ENCODE measurements at places on chromosomes 12 and 14.

DNA sequence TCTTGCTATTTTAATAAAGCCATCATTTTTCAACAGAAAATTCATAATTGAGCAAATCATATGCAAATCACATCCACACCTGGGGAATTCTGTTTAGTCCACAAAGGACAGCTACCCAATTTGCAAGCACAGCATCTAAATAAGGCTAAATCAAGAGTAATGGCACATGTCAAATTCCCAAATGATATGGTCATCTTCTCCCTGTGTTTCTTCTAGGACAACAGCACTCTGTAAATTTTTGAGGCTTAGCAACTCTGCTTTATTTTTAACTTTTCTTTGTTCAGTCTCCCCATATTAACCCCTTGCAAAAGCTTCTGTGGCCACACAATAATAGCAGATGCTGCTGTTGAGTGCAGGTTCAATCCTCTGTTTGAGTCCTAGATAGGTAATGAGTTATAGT lies 155.6 kb upstream of the DAAM1 start:
- H3K4me1 ChIP-seq, result peaks cover 3% of the 10 kb centered on the region
- peaks cover 12% of the 10 kb centered on the region for H3K27me3 ChIP-seq
- no peak overlapping the region for H3K27ac ChIP-seq
- H3K4me3 ChIP-seq, result no peak overlapping the region
- DNase-seq, result no peak
- H3K36me3 ChIP-seq, result no peaks in the 10 kb centered on the region

GRCh38 chr14:92553438-92553837 lies 39.9 kb downstream of the RIN3 start:
- no peak for DNase-seq
- no peak overlapping the region for H3K27ac ChIP-seq
- H3K4me3 ChIP-seq, result no peak overlapping the region
- peaks cover 4% of the 10 kb centered on the region for H3K27me3 ChIP-seq
- peaks cover 38% of the 10 kb centered on the region for H3K4me1 ChIP-seq

- H3K27me3 ChIP-seq, result no peaks in the 10 kb centered on the region
- DNase-seq, result no peak
- no peak overlapping the region for H3K27ac ChIP-seq
- H3K4me1 ChIP-seq, result no peaks in the 10 kb centered on the region
Measured at GRCh38 chr12:84421103-84421502, 491.5 kb downstream of the SLC6A15 start.

DNA sequence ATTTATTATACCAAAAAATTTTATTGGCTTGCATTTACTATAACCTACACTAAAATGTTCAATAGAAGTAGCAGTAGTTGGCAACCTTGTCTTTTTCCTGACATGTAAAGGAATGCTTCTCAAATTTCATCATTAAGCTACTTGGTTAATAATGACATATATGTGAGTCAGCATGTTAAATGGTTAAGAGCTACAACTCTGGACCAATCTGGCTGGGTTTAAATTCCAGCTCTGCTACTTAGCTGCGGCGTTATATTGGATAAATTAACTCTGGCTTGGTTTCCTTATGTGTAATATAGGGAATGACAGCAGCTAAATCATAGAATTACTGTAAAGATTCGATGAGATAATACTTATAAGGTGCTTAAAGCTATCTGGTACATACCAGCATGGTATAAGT lies 53.7 kb upstream of the OTOGL start:
- H3K27me3 ChIP-seq, result peaks cover under 1% of the 10 kb centered on the region
- no peak overlapping the region for H3K27ac ChIP-seq
- no peaks in the 10 kb centered on the region for H3K4me1 ChIP-seq
- DNase-seq, result no peak
- H3K4me3 ChIP-seq, result no peak overlapping the region
- no peaks in the 10 kb centered on the region for H3K36me3 ChIP-seq

DNA sequence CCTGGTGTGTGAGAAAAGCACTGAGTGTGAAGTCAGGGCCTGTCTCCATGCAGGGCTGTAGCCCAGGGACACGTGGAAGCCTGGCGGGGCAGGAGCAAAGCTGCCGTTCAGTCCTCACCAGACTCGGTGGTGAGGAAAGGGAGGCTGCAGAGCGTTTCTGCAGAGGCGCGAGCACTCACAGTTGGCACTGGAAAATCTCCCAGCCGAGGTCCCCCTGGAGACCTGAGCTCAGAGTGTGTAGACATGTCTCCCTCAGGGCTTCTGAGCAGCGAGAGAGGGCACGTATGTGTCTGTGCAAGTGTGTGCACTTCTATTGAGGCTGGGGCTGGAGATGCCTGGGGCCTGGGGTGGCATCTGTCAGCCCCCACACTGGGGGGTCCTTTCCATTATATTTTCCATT lies 11.0 kb upstream of the HHIPL1 start:
- H3K27ac ChIP-seq, result no peak overlapping the region
- H3K27me3 ChIP-seq, result peaks cover 4% of the 10 kb centered on the region
- DNase-seq, result no peak

GRCh38 chr12:46470036-46470627 lies 97.6 kb upstream of the SLC38A2 start:
- H3K27ac ChIP-seq, result peak overlapping the region; percentile 57
- peak; percentile 53 for DNase-seq
- no peaks in the 10 kb centered on the region for H3K36me3 ChIP-seq
- H3K27me3 ChIP-seq, result no peaks in the 10 kb centered on the region
- H3K4me3 ChIP-seq, result peak overlapping the region; percentile 45

DNA sequence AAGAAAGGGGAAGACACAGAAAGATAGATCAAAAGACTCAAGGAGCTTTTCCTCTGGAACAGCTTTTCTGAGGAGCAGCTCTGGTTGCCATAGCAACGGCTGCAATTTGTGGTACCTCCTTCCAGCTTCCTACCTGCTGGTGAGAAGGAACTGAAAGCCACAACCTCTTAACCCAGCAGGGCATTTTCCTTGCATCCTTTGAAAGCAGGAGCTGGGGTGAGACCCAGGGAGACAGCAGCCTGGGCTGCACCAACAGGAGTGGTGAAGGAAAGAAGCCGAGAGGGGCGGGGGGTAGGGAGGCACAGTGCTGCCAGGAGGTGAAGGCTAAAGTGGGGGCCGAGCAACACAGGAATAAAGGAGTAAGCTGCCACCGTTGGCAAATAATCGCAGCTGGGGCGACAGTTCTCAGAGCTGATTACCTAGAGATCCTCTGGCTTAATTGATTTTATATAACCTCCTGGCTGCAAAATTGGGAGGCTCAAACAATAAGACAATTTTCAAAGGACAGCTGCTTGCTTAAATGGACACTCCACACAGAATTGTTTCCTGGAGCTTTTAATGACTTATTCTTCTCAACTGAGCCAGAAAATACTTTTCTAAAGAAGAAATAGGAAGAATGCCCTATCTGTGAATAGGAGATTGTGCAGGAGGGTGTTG lies 129.4 kb downstream of the RPAP3 start:
- peaks cover 28% of the 10 kb centered on the region for H3K4me1 ChIP-seq
- no peak overlapping the region for H3K27ac ChIP-seq
- DNase-seq, result no peak

DNA sequence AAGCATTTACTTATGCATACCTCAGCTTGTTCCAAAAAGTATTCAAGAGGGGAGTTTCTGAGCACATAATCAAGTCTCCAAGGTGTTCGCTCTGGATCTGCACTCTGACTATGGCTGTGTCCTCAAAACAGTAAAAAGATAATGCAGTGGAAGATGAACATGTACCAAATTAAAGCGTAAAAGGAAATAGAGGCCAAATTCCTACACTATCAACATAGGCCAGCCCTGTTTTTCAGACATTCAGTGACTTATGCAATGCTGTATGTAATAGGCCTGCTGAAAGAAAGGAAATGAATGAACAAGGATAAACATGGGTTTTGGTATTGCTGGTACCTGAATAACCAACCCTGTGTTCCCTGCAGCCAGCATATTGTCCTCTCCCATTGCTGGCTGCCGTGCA lies 115.7 kb downstream of the SAMD4A start:
- H3K36me3 ChIP-seq, result no peaks in the 10 kb centered on the region
- peaks cover 3% of the 10 kb centered on the region for H3K4me1 ChIP-seq
- H3K27ac ChIP-seq, result no peak overlapping the region
- H3K27me3 ChIP-seq, result peaks cover 4% of the 10 kb centered on the region
- H3K4me3 ChIP-seq, result no peak overlapping the region

DNA sequence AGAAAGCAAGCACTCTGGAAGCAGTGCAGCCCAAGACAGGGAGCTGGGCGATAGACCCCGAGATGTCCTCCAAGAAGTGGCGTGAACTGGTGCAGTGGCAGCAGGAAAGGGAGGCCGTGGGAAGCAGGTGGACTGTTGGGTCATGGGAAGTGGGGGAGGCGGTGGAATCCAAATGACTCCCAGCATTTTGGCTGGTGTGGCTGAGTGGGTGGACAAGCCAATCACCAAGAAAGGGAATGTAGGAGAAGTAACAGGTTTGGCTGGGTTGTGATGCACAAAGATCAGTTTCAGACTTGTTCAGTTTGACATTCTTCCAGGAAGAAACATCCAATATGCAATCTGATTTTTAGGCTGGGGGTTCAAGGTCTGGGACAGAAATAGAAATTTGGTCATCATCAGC lies 46.0 kb upstream of the KTN1 start:
- peaks cover 2% of the 10 kb centered on the region for H3K36me3 ChIP-seq
- DNase-seq, result no peak
- H3K4me1 ChIP-seq, result peaks cover 2% of the 10 kb centered on the region
- H3K4me3 ChIP-seq, result no peak overlapping the region

- H3K27ac ChIP-seq, result no peak overlapping the region
- H3K36me3 ChIP-seq, result no peaks in the 10 kb centered on the region
- DNase-seq, result peak; percentile 23
Measured at GRCh38 chr14:35818346-35819115, 7.6 kb upstream of the BRMS1L start.

DNA sequence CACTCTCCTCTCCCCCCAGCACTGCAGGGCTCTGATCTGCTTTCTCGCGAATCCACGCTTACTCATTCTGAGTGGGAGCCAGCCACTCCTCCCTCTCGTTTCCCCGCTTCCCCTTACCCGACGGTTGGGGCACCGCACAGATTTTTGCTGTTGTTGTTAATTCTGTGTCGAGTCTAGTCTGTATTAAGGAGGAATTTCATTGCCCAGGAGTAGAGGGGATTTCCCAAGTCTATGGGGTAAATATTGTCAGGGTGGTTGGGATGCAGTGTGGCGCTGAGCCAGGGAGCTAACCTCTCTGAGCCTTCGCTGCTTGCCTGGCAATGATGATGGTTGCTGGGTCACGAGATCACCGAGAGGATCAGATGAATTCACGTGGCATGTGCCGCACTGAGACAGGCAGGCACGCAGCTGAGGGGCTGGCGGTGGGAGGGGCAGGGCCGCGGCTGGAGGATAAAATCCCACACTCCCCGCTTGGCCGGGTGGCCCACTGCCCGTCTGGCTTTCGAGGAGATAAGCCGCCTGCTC lies 18.5 kb downstream of the NCOR2 start:
- H3K36me3 ChIP-seq, result no peaks in the 10 kb centered on the region
- peaks cover 87% of the 10 kb centered on the region for H3K4me1 ChIP-seq
- H3K27ac ChIP-seq, result no peak overlapping the region
- no peak overlapping the region for H3K4me3 ChIP-seq
- H3K27me3 ChIP-seq, result no peaks in the 10 kb centered on the region
- peak; percentile 56 for DNase-seq

GRCh38 chr14:79418649-79419415 lies 792.5 kb downstream of the DIO2 start:
- H3K27ac ChIP-seq, result no peak overlapping the region
- no peaks in the 10 kb centered on the region for H3K27me3 ChIP-seq
- no peak overlapping the region for H3K4me3 ChIP-seq
- DNase-seq, result no peak

- peaks cover 30% of the 10 kb centered on the region for H3K27me3 ChIP-seq
- no peak overlapping the region for H3K4me3 ChIP-seq
- no peak overlapping the region for H3K27ac ChIP-seq
- H3K36me3 ChIP-seq, result no peaks in the 10 kb centered on the region
- DNase-seq, result no peak
Measured at GRCh38 chr14:95701846-95702221, 12.1 kb downstream of the TCL1A start.

- H3K4me1 ChIP-seq, result peaks cover 20% of the 10 kb centered on the region
- peaks cover 6% of the 10 kb centered on the region for H3K36me3 ChIP-seq
- peak overlapping the region; percentile 77 for H3K27ac ChIP-seq
- H3K4me3 ChIP-seq, result no peak overlapping the region
Measured at GRCh38 chr14:100118396-100119011, 40.9 kb downstream of the DEGS2 start.

DNA sequence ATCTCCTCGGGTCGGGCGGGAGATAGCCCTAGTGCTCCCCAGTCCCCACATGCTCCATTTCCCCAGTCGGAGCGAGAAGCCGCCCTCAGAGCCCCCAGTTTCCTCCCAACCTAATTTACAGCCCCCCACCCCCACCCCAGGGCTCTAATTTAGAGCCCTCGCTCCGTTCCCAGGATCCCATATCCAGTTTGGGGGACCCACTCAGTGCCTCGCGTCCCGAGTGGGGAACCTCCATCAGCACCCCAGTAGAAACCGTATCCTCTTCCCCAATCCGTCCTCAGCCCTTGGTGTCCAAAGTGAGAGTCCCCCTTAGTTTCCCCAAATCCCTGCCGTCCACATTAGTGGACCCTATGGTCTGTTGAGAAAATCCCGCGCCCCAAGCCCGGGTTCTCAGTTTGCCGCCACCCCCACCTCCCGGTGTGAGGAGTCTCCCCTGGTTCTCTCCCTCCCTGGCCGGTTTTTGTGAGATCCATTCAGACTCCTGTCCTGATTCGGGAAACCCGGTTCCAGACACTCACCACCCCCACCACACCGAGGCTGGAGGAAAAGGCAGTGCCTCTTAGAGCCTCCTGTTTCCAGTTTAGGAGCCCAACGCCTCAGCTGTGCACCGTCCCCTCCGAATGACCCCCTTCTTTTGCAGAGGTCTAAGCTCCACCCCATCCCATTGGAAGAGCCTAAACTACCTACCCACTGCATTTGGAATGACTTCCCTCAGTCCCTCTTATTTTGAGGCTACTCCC lies 809 bp upstream of the MSI1 start:
- peak overlapping the region; percentile 64 for H3K4me3 ChIP-seq
- H3K36me3 ChIP-seq, result no peaks in the 10 kb centered on the region
- DNase-seq, result no peak
- H3K27ac ChIP-seq, result no peak overlapping the region
- H3K27me3 ChIP-seq, result peaks cover 65% of the 10 kb centered on the region

GRCh38 chr12:1808036-1808797 lies 12.1 kb upstream of the LRTM2 start:
- peaks cover 13% of the 10 kb centered on the region for H3K4me1 ChIP-seq
- H3K4me3 ChIP-seq, result no peak overlapping the region
- no peaks in the 10 kb centered on the region for H3K27me3 ChIP-seq

DNA sequence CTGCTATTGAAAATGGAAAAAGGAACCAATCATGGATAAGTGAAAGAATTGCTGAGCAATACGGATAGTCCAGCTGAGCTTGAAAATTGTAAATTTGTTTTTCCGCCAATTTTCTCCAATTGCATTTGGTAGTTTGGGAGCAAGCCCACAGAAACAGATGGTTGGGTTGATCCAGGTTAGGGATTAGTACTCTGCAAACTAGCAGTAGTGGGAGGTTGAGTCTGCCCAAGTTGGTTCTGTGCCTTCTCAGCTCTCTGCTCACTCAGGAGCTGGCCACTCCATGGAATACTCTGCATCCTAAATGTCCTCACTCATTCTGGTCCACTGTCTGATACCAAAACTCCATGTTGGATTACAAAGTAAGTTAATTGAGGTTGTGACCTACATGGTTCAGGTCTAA lies 361.1 kb upstream of the ATP2B1 start:
- H3K36me3 ChIP-seq, result no peaks in the 10 kb centered on the region
- peaks cover 3% of the 10 kb centered on the region for H3K4me1 ChIP-seq
- peaks cover 5% of the 10 kb centered on the region for H3K27me3 ChIP-seq
- no peak overlapping the region for H3K4me3 ChIP-seq

GRCh38 chr12:98595243-98595988 lies 1.9 kb downstream of the SLC25A3 start:
- H3K4me1 ChIP-seq, result peaks cover 29% of the 10 kb centered on the region
- peak; percentile 54 for DNase-seq
- H3K36me3 ChIP-seq, result peaks cover 44% of the 10 kb centered on the region
- H3K27ac ChIP-seq, result peak overlapping the region; percentile 97
